Activated effector memory CD4-positive, alpha-beta T cell treated with Interleukin-2 at 50 U/mL for 16 hours (primary cell): ENCODE measurements at places on chromosomes 16 and 17.

DNA sequence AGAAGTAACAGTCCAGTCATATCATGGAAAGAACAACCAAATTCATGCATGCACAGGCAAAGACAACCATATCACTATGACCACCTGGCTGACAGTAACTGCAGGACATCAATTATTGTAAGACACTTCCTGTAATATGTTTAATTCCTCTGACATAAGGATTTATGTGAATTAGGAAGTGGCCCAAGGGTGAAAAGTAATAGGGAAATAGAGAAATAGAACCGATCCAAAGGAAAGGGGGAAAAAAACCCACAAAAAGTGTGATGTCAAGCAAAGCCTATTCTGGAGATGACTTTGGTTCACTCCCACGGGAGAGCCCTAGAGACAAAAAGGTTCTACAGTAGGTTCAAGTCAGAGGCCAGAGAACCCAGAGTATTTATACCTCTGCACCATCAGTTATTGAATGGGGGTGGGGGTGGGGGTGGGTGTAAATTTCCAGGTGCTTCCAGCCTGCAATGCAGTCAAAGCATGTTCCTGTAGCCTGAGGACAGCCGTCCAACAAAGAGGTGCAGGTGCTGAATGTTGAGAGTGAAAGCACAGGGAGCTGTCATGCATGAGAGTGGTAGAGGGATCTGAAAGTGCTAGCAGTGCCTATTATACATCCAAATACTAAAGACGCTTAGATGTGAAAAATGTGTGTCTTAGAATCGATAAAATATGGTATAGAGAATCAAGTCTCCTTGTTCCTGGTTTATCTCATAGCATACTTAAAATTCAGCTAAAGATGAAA is 95.6 kb upstream of the HLF start:
- no peak for DNase-seq

DNA sequence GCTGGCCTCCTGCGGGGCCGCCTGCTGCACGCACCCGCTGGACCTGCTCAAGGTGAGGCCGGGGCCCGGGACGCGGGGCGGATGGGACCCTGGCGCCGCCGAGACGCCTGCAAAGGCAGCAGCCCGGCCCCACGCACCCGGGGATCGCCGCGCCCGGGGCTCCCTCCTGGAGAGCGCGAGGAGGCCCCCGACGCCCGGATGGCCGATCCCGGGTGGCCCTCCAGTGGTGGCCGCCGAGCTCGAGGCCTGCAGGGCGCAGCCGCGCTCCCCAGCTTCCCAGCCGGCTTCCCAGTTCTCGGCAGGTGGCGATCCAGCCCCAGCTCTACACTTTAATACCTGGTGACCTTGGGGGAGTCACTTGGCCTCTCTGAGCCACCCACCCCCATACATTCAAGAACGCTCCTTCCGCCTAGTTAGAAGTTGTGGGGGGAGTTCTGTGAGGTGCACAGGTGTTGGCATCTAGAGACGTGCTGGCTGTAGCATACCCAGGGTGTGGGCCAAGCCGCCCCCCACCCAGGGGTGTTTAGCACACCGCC is 452 bp downstream of the SLC25A10 start:
- no peak for DNase-seq

GRCh38 chr16:21986692-21987246 is 14.1 kb downstream of the PDZD9 start:
- no peak for DNase-seq

DNA sequence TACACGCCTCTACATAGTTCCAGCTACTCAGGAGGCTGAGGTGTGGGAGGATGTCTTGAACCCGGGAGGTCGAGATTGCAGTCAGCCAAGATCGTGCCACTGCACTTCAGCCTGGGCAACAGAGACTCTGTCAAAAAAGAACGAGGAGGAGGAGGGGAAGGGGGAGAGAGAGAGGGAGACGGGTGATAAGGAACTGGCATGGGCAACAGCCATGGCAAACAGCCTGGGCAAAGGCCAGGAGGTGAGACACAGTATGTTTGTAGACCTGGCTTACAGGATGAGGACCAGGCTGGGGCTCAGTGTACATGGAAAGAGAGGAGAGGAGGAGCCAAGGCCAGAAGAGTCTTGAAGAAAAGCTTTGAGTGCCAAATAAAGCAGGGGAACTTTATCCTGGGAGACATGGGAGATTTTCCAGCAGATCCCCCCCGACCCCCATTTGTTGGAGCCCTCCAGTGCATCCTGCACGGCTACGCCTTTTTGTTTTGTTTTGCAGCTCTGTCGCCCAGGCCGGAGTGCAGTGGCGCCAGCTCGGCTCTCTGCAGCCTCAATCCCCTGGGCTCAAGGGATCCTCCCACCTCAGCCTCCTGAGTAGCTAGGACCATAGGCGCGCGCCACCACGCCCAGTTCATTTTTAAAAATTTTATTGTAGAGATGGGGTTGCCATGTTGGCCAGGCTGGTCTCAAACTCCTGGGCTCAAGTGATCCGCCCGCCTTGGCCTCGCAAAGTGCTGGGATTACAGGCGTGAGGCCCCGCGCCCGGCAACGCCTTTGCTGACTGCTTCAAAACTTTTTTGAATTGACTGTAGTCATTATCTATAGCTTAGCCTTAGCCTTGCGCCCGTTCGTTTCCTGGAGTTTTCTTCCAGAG is 1.3 kb upstream of the ALKBH5 start:
- DNase-seq, result no peak

GRCh38 chr17:64269687-64270649 is 6.9 kb upstream of the TEX2 start:
- no peak for DNase-seq

DNA sequence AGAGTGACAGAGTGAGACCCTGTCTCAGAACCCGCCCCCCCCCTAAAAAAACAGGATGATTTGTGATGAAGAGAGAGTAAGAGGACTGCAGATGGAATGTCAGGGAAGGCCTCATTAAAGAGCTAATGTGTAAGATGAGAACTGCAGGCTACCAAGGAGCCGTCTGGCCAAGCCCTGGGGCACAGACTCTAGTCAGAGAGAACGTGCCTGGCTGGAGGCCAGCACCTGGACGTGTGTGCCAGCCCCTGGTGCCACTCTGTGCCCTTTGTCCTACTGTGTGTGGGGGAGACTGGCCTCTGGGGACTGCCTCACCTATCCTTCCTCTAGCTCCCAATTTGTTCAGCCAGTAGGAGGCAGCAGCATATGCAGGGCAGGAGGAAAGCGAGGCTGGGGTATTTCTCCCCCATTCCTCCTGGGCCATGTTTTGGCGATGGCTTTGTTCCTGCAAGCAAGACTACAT is 37.1 kb downstream of the KNOP1 start:
- no peak for DNase-seq
